ENCODE measurements at places on chromosomes 4 and X.
A peak's percentile ranks its signal among the peaks of the same experiment; 100 is the strongest.

DNA sequence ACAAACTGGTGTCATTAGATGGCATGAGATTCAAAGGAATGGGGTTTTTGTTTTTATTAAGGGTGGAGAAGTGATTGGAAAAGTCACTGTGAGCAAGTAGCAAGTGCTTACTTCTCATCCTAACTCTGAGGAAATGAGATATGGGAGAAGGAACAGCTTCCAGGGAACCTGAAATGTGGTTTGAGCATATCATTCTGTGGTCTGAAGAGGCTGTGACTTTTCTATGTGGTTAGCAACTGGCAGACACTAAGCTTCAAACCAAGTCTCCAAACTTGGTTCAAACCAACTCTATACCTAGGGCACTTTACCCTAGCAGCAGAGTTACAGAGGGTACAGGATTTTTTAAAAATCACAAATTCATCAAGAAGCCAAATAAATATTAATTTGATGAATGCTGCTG is 58.2 kb downstream of the DCLK2 start:
- DNase-seq = no peak

GRCh38 chrX:11449613-11450012 is 156.4 kb downstream of the AMELX start:
- no peak for DNase-seq

- DNase-seq = peak; percentile 90
Observed at GRCh38 chrX:141176586-141177451, at the start of gene LDOC1. Gene LDOC1 (minus strand): TSS chrX:141177129. CDS start chrX:141177021, 108 bp downstream.

GRCh38 chr4:33831442-33832066 is 2412.8 kb downstream of the ARAP2 start:
- no peak for DNase-seq

- no peak for DNase-seq
Observed at GRCh38 chr4:172055498-172055897, 242.3 kb downstream of the GALNTL6 start.

DNA sequence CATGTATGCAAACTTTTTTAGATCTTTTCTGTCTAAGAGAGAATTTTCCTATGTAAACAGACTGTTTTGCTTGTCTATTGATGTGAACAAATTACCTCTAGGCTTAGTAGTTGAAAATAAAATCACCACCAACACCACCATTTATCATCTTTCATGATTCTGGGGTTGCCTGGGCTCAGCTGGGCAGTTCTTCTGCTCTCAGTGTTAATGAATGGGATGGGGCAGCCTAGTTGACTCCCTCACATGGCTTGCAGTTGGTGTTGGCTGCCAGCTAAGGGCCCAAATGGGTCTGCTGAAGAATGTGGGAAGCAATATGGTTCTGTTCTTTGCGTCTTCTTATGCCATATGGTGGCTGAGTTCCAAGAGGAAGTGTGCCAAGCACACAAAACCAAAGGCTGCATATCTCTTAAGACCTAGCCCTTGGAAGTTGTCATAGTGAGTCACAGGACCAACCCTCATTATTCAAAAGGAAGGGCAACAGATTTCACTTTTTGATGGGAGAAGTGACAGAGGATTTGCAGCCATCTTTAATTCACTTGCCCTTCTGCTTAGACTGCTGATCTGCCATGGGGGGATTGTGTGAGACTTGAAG is 17.9 kb downstream of the REELD1 start:
- DNase-seq = no peak

DNA sequence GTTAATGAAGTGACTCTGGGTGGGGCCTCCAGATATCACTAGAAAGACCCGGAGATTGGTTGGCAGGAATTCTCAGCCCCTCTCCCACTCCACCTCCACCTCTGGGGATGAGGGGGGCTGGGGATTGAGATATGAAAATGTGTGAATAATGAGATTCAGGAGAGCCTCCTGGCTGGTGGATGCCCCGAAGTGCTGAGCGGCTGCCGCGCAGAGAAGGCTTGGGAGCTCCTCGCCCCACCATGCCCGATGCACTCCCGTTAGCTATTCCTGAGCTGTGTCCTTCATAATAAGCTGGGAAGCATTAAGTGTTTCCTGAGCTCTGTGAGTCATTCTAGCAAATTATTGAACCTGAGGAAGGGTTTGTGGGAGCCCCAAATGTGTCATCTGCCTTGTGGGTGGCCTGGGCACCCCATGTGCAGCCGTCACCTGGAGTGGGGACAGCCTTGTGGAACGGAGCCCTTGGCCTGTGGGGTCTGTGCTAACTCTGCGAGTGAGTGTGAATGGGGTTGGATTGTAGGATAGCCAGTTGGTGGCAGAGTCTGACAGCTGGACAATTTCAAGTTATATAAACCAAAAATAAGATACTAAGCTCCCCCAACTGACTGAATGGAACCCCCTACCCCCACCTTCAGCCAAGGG is 4.4 kb upstream of the MAEA start:
- peak; percentile 43 for DNase-seq

GRCh38 chr4:119493886-119494285 is 134.7 kb downstream of the PDE5A start:
- DNase-seq = no peak

- no peak for DNase-seq
Observed at GRCh38 chrX:72351606-72352334, 46.1 kb upstream of the CITED1 start.

GRCh38 chrX:26522501-26522900 is 306.5 kb downstream of the MAGEB5 start:
- DNase-seq = no peak

DNA sequence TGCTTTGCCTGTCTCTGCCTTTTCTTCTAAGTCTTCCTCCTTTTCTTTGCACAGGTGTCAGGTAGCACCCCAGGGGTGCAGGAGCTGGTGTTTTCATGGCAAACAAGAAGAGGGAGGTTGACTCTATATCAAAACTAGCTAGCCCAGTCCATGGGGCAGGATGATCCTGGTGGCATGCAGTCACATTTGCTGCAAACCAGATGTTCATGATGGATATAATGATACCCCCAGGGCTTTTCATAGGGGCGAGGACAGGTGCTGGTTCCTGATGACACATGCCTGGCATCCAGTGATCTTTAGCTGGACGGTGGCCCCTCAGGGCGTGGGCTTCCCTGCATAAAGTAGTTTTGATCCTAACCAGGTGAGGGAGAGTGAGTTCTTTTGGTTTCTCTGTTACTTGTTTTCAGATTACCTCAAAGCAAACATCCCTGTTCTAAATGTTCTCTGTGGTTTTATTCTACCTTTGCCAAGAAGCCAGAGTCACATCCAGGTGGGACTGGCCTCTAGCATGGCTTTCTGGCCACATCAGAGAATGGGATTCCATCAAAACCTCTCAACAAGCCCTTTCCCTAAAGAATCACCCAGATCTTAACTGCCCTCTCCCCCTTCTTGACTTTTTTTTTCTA is 11.2 kb upstream of the UBA6 start:
- no peak for DNase-seq

GRCh38 chr4:54838301-54838700 is 180.5 kb downstream of the KIT start:
- no peak for DNase-seq

DNA sequence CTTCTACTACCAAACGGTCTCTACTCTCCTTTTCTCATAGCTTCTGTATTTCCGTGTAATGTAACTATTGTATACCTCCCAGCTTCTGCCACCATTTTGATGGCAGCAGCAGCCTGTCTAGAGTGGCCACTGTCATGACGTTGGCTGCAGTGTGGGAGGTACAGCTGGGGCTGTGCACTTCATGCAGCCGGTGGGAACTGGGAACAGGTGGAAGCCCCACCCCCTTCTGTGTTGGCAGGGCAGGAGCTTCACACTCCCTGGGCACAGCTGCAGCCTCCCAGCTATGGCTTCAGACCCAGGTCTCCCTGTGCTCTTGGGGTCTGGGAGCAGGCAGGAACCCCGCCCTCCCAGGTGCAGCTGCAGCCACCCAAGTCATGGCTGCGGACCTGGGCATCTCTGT is 49.8 kb upstream of the SEC24B start:
- DNase-seq = no peak

GRCh38 chr4:113952452-113953029 is 26.9 kb downstream of the ARSJ start:
- DNase-seq = no peak

GRCh38 chrX:15515931-15516330 is 15.3 kb downstream of the BMX start:
- no peak for DNase-seq

- no peak for DNase-seq
Observed at GRCh38 chr4:95546221-95546620, 2.6 kb downstream of the UNC5C start.
